ENCODE measurements at places on chromosomes 7 and 10.

GRCh38 chr10:51001587-51001986 is 72.7 kb upstream of the PRKG1 start:
- DNase-seq: no peak

DNA sequence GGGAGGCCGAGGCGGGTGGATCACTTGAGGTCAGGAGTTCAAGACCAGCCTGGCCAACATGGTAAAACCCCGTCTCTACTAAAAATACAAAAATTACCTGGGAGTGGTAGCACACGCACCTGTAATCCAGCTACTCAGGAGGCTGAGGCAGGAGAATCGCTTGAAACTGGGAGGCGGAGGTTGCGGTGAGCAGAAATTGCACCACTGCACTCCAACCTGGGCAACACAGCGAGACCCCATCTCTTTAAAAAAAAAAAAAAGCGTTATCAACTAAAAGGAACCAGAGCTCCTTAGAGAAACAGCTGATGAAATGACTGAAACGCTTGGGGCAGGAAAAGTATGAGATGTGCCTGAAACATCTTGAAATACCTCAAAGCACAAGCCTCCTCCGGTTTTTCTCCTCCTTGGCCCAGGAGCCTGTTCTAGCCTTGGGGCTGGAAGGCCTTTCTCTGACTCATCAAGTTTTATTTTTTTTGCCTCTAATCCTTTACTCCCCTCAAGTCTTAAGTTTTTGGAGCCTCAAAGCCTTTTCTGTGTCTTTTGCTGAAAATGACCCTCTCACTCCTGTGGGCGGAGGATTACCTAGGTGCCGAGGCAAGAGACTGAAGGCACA is 2.6 kb upstream of the METTL27 start:
- no peak for DNase-seq

DNA sequence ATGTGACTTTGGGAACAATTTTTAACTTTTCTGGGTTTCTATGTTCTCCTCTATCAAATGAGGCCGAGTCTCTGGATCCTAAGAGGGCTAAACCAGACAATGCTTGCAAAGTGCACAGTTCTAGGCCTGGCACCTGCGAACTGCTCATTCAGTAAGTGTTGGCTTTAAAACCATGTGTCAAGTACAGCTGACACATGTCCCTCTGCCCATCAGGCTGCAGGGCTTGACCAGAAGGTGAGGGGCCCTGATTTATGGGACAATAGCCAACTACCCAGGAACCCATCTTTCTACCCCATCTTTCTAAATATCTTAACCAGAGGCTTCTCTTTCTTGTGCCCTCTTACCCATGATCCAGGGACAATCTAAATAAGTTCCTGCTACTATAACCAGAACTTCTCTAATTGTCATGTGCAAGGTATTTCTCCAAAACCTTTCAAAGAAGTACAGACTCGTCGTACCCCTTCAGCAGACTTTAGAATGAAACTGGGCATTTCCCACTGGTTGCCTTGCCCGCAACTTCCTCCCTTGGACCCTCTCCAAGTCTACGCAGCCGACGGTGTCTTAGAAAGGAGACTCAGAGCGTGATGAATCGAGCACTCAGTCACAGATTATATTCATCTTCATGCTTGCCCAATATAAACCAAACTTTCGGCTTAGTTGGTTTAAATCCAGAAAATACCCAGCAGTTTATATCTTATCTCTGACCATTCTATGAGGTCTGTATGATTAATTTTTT is 69.8 kb upstream of the STEAP1B start:
- peak; percentile 15 for DNase-seq

- no peak for DNase-seq
Observed at GRCh38 chr7:17689361-17689902, 250.9 kb downstream of the SNX13 start.

GRCh38 chr7:41942468-41943093 is 239.7 kb upstream of the INHBA start:
- no peak for DNase-seq

GRCh38 chr10:71079761-71080380 is 132.5 kb upstream of the UNC5B start:
- no peak for DNase-seq

DNA sequence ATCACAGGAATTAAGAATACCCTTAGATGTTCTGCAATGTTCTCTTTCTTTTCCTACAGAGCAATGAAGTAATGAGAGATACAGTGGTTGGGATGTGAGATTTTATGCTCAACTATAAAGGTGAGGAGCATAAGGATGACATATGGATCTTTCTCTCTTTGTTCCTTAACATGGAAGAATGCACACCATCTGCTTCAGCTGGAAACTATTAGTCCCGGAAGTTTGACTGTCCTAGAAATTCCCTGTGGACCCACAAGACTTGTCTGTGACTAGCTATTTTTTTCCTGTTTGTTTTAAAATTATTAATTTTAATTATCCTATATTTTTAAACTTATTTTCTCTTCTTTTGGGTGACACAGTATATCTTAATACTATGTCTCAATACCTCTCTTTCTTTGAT is 80.2 kb downstream of the DKK1 start:
- no peak for DNase-seq

All from hippocampal formation (tissue), 2 donors.